ENCODE measurements at places on chromosomes 5 and 9.
A peak's percentile ranks its signal among the peaks of the same experiment; 100 is the strongest.

GRCh38 chr5:159768243-159768642 lies 148.0 kb upstream of the ADRA1B start:
- no peak for DNase-seq

GRCh38 chr9:133693703-133694529 lies 44.2 kb downstream of the SARDH start:
- DNase-seq, result no peak

GRCh38 chr9:129412814-129413536 lies 207.9 kb downstream of the C9orf50 start:
- peak; percentile 42 for DNase-seq

GRCh38 chr5:107554776-107555424 lies 115.8 kb downstream of the EFNA5 start:
- DNase-seq, result no peak

DNA sequence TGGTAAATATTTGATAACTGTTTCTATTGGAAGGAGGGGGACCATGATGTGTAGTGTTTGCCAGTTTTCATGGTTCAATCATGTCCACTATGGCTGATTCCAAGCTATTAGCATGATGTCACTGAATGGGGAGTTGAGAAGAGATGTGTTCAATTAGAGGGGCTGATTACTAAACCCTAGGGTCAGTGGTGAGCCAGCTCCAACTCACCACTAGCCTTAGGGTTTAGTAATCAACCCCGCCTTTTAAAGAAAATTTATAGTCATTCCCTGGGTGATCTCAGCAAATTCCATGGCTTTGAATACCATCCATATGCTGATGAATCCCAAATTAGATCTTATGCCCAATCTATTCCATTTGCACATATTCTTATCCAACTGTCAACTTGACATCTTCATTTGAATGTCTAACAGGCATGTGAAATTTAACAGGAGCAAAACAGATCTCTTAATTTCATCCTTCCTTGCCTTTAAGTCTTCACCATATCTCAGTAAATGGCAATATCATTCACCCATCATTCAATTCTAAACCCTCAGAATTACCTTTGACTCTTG lies 98.8 kb downstream of the GCNT1 start:
- no peak for DNase-seq

DNA sequence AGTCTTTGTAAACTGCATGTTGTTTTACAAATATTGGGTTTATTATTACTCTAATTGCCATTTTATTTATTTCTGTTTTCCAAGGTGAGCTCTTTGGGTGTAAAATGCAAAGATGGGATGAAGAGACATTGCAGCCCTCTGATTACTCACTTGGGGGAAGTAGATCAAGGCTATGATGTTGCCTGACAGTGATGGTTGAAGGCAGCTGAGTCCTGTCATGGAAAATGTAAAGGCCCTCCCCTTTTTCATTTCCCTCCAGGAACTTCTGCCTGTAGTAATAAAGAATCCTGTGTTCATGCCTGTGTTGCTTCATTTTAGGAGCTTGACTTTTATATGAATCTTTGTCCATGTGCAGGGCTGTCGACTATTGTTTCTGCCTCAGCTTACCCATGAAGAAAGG lies 605.4 kb upstream of the CLINT1 start:
- no peak for DNase-seq

GRCh38 chr5:176870110-176870591 lies 29.0 kb downstream of the HK3 start:
- no peak for DNase-seq

GRCh38 chr5:112004867-112005622 lies 248.1 kb upstream of the NREP start:
- DNase-seq, result no peak

- peak; percentile 43 for DNase-seq
These were observed 10.5 kb downstream of the HABP4 start for GRCh38 chr9:96460470-96460869.

- no peak for DNase-seq
These were observed 2.9 kb downstream of the BOD1 start for GRCh38 chr5:173613433-173614159.

DNA sequence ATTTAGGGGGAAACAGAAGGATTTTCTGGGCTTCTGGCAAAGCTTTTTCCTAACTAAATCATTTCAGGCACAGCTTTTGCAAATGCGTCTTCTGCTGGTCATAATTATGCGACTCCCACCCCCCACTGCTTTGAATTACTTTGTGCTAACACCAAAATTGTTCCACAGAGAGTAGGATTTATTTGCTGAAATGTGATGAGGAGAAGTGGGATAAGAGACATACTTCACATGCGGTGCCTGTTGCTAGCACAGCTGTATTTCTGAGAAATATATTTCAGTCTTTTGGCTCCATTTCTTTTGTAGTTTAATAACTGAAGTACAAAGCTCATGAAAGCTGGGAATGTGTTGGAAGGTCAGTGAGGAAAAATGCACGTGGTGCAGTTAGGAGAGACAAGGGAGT lies 83.2 kb upstream of the TAS2R1 start:
- no peak for DNase-seq

DNA sequence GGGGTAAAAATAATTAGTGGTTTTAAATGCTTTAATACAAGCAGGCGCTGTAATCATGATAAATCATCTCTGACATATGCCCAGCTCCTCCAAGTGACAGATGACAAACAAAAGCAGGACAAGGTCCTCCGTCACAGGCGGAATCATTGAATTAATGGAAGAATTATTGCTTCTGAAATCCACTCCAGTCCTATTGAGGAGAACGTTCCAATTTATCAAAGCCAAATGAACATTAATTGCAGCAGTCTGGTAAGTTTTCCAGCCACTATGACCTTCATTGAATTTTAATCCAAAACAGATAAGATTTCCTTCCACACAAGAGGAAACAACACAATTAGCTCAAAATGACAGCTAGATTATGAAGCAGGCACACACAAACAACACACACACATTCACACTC lies 136.8 kb downstream of the ASTN2 start:
- DNase-seq, result no peak

DNA sequence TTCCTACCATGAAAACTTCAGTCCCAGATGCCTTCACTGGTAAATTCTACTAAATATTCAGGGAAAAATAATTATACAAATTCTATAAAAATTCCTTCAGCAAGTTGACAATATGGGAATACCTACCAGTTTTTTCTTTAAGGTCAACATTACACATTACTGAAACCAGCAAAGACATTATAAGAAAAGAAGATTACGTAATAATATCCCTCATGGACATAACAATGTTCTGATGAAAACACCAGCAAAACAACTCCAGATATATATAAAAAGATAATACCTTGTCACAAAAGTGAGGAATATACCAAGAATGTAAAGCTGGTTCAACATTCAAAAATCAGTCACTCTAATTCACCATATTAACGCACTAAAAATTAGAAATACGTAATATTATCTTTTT lies 507.9 kb downstream of the DMRTA1 start:
- no peak for DNase-seq

DNA sequence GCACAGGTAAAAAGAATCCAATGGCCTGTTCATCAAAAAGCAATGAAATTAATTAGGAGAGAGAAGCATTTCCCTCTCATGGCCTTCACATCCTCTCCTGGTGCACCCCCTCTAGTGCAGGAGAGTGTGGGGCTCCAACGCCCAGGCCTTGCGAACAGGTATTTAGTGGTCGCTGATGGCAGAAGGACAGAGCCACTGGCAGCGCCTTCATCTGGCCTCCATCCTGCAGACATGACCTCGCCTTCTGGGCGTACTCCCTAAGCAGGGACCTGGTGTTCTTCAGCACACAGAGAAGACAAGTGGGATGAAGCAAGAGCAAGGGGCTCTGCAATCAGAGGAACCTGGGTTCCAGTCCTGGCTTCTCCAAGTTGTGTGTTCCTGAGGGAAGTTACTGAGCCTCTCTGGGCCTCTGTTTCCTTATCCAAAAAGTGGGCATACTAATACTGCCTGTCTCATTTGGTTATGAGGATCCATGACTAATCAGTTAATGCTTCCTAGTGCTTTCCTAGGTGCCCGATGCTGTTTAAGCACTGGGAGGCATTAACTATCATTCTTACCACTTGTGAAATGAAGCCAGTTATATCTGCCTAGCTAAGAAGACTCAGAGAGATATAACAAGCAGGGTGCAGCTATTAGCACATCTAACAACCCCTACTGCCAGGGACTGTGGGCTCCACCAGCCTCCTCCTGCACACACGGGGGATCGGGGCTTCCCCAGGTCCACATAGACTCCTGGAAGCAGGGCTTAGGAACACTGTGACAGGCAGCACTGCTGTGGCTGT lies 77.3 kb downstream of the SEMA4D start:
- no peak for DNase-seq

DNA sequence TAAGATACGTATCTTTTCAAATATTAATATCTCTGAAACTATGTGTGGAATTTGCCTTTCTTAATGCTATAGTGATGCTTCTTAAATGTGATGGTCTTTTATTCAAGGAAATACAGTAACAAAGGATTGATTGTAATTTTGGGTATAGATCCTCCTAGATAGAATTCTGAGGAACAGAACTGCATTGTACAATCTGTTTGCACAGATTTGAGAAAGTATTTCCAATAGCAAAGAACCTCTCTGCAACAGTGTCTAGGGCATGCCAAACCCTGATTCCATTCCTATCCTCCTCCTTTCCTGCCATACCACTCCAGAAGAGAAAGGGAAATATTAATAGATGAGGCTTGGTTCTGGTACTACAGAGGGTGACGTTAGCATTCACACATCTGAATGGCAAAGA lies 10.4 kb downstream of the SMIM15 start:
- no peak for DNase-seq

DNA sequence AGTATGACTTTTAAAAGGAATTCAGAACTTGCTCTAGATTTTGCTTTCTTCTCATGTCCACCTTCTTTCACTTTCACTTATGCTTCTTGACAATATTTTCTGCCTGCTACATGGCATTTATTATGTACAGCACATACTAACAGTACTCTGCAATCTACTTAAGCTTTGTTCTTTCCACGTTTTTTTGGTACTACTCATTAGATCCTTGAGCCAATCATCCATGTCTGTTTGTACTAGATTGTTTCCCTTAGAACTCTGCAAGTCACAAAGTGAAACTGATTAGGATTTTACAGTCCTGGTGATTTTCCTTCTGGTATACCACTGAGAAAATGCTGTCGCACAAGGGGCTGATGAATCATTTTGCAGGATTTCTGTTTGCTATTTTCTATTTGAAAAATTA lies 78.3 kb downstream of the PARP8 start:
- peak; percentile 28 for DNase-seq

GRCh38 chr9:113516840-113517577 lies 53.5 kb downstream of the RGS3 start:
- DNase-seq, result no peak

GRCh38 chr5:1098986-1099597 lies 12.8 kb downstream of the SLC12A7 start:
- no peak for DNase-seq

- DNase-seq, result no peak
These were observed 7.0 kb downstream of the BARHL1 start for GRCh38 chr9:132589148-132590036.

GRCh38 chr5:59956130-59956783 lies 62.7 kb upstream of the PDE4D start:
- peak; percentile 3 for DNase-seq

GRCh38 chr5:96079075-96079474 lies 117.4 kb upstream of the ELL2 start:
- DNase-seq, result peak; percentile 78

DNA sequence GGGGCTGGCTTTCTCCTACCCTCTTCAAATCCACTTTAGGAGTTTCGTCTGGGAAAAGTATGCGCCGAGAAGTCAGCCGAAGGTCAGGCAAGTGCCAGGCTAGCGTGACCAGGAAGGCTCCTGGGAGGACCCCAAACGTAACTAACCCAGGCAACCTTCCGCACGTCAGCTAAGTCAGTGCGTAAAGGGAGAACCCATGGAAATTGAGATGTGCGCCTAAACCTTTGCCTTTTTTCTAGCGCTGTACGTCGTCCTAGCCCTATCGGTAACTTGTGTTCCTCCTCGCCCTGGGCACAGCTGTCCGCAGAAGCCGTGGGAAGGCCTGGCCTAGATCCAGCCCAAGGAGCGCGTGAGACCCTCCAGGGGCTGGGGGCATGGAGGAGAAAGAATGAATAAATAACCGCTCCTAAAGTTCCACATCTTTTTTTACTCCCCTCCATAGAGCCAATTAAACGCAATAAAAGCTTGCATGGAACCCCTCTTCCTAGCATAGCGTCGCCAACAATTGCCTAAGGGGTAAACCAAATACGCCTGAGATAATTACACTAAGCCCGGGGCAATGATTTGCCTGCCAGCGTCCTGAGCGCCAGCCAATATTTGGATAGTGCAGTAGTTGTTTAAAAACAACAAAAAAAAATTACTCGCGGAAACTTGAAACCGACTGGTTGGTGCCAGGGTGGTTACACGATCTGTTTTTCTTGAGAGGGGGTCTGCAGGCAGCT lies 4.0 kb upstream of the FOXB2 start:
- no peak for DNase-seq

DNA sequence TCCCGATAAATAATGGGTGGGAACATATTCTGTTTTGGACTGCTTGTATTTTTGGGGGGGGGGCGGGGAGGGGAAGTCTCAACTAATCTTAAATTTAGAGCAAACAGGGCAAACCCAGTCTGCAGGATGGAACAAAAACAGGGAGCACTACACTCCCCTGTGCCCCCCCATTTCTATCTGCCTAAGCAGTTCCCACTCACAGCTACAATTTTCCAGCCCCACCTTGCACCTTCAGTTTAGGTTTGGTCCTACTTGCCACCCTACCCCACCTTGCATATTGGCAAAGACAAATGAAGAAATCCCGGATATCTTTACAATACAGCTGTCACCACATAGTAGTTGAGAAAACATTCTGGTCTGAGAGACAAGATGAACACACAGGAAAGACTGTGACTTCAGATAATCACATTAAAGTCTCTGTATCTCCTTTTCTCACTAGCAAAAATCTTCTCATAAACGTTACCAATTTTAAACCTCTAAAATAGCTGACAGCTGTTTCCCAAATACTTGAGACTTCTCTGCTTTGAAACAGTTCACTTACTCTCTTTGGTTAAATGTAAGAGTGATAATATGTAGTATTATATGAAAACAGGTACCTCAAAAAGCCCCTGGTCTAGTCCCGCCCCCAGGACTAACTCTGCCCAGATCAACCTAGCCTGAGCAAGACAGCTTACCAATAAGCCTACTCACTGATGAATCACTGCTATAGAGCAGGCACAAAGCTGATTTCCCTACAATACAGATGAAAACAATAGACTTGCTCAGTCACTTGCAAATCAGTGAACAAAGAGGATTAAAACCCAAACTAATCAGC lies 5.2 kb upstream of the RAPGEF6 start:
- DNase-seq, result no peak

DNA sequence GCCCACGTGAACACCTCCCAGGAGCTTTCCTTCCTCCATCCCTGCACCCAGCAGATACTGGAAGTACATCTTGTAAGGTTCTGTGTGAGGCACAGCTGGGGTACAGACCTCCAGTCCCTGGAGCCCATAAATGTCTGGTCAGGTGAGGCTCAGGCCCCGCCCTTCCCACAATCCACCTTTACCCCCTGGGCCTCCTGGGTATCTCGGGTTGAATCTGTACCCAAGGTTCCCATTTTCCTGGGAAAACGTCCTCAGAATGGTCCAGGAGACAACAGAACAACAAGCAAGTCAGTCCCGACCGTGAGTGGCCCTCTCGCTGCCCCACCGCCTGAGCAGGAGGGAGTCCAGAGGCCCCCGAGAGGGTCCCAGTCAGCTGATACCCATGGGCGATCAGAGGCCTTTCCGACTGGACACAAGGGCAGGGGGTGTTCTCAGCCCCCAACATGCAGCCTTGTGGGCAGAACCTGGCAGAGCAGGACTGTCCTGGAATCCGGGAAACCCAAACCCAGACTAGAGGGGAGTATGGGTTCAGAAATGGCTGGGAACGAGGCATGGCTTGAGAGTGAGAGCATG lies 4.3 kb downstream of the SPATA31E1 start:
- DNase-seq, result no peak

- DNase-seq, result no peak
These were observed 14.1 kb upstream of the RPL26L1 start for GRCh38 chr5:172945151-172945550.
